Fibroblast of villous mesenchyme (primary cell): ENCODE measurements at places on chromosomes 5 and 9. TPM values are rescaled to one million over a fixed set of nuclear protein-coding genes. Genes with fewer than 3 reads are reported as not detected.
A peak's percentile ranks its signal among the peaks of the same experiment; 100 is the strongest.

The SLC36A3 gene
- not detected in 2 replicates for total RNA-seq

The ZDHHC21 gene
- 9.3 and 17.3 TPM in 2 replicates for total RNA-seq

DNA sequence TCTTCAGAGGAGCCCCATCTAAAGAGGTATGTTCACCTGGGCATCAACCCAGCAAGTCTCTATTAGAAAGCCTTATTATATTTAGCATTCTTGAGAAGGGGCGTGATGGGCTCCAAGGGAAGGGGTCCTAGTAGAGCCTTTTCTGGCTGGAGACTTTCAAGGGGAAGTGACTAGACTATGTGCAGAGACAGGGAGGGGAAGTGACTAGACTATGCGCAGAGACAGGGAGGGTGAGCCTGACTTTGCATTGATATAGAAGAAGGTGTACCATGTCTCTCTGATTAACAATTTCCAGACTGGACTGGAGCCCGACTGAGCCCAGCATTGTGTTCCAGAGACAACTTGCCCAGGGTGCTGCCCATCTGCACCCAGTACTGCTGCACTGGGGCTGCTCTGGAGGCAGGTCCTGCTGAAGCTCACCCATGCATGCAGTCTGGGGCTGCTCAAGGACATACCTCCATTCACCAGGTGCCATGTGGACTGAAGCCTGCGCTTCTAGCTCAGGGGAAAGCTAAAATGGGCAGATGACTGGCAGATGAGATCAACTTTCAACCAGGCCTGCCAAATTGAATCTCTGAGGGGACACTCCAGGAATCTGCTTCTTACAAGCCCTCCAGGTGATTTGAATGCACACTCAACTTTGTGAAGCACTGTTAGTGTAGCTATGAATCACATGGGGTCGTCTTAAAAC is 83.0 kb upstream of the GNA14 start:
- DNase-seq, result no peak

DNA sequence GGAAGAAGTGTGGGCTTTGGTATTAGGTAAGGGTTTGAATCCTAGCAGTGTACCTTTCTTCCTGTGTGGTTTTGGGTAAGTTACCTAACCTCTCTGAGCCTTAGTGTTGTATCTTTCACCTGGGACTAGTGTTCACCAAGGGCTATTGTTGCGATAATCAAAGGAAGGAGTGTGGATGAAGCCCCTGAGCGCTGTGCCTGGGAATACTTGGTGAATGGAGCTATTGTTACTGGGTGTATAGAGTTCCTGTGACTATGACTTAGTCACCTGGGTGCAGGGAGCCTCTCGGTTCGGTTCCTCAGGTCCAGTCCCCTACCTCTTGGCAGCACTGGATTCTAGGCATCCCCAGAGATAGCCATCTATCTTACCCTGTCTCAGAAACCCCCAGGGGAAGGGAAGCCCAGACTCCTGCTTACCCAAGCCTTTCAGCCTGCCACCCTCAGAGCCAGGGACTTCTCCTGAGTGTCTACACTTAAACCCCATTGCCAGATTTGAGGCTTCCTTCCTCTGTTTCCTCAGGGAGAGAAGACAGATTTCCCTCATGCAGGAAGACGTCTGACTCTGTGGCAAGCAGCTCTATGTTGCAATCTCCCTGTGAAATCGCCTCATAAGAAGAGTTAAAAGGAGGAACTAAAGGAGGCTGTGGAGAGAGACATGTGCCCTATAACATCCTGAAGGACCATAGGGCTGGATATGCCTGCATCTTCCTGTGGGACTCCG is 181.0 kb upstream of the PITX1 start:
- DNase-seq, result peak; percentile 72

- peak; percentile 72 for DNase-seq
Observed at GRCh38 chr5:126471875-126472537, 48.8 kb downstream of the GRAMD2B start.

DNA sequence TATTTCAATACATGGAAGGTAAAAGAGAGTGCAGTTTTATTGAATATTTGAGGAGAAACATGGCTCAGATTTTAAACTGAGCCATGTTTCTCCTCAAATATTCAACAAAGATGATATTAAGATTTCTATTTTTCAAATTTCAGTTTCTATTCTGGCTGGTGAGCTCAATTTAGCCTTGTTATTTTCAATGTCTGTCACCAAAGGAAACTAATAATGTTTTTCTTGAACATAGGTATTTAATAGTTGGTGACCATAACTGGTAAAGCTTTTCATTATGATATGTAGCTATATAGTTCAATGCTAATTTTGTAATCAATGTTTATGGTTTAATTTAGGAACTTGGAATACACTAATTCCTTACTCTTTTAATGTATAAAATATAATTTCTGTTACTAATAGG is 177.4 kb downstream of the FER start:
- DNase-seq, result no peak

DNA sequence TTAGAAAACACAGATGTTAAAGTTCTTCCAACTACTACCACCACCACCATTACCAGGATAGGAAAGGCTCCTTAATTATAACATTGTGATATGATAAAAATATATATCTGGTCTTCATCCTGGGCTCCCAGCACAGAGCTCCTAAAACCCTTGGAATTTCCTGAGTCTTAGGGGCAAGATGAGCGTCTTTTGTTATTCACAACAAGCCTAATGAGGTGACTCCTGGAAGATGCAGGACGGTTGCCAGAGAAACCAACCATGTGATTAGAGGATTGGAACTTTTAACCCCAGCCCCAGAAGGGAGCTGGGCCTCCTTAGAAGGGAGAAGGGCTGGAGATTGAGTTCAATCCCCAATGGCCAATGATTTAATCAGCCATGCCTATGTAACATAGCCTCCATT is 148.0 kb upstream of the ADRA1B start:
- peak; percentile 71 for DNase-seq

DNA sequence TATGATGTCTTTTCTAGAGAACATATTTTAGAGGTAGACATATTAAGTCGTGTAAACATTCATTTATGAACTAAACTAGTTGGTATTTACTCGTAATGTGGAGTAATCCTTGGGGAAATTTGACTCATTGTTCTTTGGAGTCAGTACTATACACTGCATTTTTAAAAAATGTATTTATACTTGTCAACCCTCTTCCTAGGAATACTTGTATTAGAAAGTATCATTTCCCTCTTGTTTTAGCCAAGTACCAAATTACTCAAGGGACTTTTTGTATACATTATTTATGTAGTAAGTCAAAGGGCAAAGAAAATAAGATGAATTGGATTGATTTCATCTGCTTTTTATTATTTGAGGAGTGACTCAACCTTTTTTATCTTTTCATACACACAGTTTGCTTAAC is 248.1 kb upstream of the IZUMO3 start:
- no peak for DNase-seq

DNA sequence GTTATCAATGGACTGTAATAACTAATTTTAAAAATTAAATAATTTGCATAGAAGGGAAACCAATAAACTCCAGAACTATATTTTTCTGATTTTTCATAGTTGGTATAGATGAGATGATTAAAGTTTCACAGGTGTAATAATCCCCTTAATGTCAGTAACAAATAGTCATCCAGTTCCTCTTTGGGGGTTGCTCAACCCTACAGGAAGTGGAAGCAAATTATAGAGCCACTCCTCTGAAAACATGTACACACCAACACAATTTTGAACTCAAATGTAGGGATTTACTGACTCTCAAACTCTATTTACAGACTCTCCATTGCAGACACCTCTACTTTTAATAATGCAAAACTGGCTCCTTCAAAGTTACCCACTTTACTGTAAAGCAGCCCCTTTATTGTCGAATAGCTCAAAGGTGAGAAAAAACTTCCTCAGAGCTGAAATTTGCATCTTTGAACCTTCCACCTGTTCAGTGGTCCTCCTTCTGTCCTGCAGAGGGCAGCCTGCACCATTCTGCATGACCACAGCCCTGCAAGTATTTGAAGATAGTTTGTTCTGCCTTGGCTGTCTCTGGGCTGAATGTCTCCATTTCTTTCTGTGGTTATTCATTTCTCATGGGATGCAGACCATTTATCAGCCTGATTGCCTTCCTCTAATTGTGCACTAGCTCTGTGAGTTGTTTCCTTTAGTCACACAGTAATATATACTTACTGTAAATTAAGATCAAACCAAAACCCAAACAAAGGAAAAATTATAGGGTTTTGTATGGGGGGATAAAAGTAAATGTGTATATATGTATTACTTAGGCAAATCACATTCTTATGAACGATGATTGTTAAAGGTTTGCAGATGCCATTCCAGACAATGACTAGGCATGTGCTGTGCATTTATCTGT is 383.2 kb upstream of the SGCD start:
- peak; percentile 38 for DNase-seq
